NCI-H460 (cell line): ENCODE measurements at places on chromosomes 3 and 15.

- no peak for DNase-seq
Observed at GRCh38 chr3:128973988-128974564, 19.8 kb downstream of the CFAP92 start.

GRCh38 chr15:24878153-24878552 is 76.6 kb upstream of the SNRPN start:
- DNase-seq: no peak

GRCh38 chr3:19074257-19074900 is 73.9 kb upstream of the KCNH8 start:
- DNase-seq: no peak

DNA sequence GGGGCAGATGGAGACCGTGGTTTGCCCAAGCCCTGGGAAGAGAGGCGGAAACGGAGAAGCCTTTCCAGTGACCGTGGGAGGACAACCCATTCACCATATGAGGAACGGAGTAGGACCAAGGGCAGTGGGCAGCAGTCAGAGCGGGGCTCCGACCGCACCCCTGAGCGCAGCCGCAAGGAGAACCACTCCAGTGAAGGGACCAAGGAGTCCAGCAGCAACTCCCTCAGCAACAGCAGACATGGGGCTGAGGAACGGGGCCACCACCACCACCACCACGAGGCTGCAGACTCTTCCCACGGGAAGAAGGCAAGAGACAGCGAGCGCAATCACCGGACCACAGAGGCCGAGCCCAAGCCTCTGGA is 2.0 kb downstream of the RBM15B start:
- DNase-seq: no peak

DNA sequence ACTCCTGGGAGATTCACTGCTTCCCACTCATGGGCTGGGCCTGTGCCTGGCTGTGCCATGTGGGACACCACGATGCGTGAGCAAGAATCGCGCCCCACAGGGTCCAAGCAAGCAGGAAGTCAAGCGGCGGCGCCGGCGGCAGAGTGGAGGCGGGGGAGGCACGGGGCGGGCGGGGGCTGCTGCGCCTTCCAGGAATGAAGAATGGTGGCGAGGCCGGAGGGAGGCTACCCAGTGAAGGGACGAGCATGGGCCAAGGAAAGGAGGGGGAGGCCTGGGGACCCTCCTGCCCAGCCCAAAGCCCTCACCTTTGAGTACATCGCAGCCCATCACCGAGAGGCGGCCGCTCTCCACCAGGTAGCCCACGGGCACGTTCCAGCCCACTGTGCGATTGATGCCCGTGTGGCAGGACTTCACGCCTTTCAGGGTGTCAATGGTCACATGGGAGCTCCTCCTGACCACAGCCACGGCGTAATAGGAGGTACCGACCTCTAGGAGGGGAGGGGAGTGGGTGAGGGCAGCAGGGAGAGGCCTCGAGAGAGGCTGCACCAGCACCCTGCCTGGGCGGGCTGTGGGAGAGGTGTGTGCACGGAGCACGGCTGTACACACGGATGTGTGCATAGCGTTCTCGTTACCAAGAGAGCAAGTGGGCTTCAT is 5.5 kb downstream of the MELTF start:
- no peak for DNase-seq

- no peak for DNase-seq
Observed at GRCh38 chr3:194112120-194113106, 23.5 kb upstream of the HES1 start.

DNA sequence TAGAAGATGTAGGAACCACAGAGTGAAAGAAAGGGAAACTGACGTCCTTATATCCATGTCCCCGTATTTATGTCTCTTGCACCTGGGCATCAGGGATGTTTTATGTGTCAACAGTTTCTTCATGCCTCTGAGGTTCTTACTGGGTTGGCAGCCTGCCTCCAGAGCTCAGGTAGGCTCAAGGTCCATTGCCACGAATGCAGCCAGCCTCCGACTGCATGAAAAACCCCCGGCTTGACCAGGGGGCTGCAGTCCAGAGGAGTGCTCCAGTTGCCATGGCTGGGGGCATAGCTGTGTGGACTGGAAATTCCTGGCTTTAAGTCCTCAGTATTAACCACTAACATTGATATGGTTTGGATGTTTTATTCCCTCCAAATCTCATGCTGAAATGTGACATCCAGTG is 2.8 kb upstream of the CSPG5 start:
- DNase-seq: no peak

GRCh38 chr3:194548346-194549321 is 61.8 kb upstream of the ATP13A3 start:
- no peak for DNase-seq

DNA sequence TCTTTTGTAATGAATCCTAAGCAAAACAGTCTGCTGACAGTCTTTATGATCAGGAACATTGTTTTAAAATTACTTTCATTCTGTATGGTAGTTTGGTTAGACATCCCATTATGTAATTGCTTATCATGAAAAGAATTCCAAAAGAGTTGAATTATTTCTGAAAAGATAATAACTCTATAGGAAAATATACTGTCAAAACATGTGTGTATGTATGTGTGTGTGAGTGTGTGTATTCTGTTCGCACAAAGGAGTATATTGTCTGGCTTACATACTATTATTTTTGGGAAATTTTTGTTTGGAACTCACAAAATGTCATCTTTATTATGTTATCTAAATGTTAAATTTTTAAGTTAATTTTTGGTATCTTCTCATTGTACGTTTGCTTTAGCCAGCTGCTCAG is 1075.9 kb downstream of the ZPLD1 start:
- DNase-seq: no peak

DNA sequence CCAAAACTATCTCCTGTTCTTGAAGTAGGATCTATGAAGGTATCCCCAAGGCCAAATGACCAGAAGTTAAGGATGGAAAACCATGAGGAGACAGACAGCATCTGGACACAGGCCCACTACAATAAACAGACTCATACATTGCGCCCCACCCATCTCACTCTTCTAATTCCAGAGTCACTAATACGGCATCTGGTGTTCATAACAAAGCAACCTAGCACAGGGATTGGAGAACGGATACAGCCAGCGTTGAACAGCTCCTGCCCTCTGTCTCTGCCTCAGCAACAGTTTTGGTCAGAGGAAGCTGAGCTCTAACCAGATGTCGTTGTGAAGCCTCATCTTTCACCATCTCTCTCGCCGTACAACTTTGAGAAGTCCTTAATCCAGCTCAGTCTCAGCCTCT is 44.5 kb upstream of the CCDC80 start:
- DNase-seq: no peak

GRCh38 chr3:882533-882932 is 210.3 kb upstream of the CNTN6 start:
- no peak for DNase-seq

DNA sequence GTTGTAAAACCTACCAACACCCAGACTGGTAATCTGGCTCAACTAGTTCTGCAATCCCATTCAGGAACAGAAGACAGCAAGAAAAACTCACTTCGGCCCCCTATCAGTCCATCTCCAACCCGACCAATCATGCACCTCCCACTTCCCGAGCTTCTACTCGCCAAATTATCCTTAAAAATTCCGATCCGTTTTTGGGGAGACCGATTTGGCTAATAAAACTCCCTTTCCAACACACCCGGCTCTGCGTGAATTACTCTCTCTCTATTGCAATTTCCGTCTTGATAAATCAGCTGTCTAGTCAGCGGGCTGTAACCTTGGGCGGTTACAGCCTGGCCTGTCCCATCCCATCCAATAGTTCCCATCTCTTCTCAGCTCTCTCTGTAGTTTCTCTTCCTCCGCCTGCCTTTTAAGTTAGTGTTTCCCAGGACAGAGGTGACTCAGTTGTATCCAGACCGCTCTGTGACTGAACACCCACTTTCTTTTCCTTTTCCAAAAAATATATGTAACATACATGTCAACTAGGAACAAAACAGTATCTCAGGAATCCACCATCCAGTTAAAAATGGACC is 780 bp upstream of the ACAD9 start:
- DNase-seq: no peak

DNA sequence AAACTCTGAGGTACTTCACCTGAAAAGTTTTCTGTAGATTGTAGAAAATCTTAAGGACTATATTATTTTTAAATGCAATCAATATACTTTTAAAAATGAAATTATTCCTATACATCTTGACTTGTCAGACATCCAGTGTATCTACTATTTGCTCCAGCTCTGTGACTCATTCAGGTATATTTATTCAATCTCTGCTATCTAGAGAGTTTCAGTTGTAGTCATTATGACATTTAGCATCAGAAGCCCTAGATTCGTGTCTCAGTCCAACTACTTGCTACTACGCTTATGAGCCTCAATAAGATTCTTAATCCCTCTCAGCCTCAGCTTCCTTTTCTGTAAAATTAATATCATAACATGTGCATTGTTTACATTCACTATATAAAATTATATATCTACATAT is 22.3 kb upstream of the EIF1B start:
- DNase-seq: no peak

GRCh38 chr3:28577941-28578500 is 229.4 kb upstream of the AZI2 start:
- DNase-seq: no peak

DNA sequence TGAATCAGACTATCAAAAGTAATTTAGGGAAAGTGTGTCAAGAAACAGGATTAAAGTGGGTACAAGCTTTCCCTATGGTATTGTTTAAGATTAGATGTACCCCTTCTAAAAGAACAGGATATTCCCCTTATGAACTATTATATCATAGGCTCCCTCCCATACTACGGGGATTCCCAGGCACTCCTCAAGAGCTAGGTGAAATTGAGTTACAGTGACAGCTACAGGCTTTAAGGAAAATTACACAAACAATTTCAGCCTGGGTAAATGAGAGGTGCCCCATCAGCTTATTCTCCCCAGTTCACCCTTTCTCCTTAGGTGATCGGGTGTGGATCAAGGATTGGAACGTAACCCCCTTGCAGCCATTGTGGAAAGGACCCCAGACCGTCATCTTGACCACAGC is 240.8 kb upstream of the CNTN6 start:
- DNase-seq: no peak

GRCh38 chr3:43197181-43197580 is 89.2 kb upstream of the SNRK start:
- DNase-seq: no peak

- DNase-seq: no peak
Observed at GRCh38 chr3:104990758-104991157, 376.0 kb upstream of the ALCAM start.

- no peak for DNase-seq
Observed at GRCh38 chr3:21331321-21331720, 419.7 kb downstream of the ZNF385D start.
